Activated CD4-positive, alpha-beta T cell treated with anti-CD3 and anti-CD28 coated beads, Interleukin-2, amount 50 U/mL, for 1 hour (primary cell): ENCODE measurements at places on chromosomes 11 and 22.

GRCh38 chr11:131234221-131234620 is 136.2 kb upstream of the NTM start:
- DNase-seq, result no peak

DNA sequence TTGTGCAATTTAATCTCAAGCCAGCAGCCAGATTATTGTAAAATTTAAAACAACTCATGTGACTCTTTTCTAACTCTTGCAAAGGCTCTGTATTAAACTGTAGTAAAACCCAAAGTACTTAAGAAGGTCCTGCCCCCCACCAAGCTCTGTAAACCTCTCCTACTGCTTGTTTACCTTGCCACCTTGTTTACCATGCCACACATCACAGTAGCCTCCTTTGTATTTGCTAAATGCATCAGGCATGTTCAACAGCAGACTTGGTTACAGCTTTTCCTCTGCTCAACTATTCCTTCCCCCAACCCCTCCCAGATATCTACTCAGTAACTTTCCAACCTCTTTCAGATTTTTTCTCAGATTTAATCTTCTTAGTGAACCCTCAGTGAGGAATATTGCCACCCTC is 861.6 kb downstream of the METTL15 start:
- no peak for DNase-seq

DNA sequence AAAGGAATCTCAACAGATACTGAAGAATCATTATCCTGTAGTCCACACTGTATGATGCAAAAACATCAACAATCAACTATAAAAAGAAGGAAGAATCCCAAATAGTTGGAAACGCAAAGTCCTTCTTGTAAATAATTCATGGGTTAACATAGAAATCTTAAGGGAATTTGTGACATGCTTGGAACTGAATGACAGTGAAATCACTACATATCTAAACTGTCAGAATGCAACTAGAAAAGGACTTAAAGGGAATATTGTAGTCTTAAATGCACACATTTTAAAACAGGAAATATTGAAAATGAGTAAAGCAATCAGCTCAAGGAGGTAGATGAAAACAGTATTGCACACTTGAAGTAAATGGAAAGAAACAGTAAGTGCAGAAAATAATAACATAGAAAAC is 147.6 kb upstream of the MPPED2 start:
- no peak for DNase-seq

DNA sequence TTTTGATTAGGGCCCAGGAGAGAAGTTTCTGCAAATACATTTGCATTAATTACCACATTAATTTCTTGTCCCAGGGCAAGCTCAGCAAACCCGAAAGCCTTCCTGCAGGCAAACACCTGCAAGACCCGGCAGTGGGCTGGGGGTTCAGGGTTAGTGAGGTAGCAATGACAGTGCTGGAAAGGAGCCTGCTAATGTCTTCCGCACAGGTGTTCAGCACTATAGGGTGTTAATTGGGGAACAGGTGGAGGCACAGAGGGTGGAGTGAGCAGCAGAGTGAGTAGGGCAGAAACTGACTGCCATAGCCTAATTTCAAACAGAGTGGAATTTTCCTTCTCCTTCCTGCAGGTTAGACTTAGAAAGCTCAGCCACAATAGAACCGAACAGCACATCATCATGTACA is 50.9 kb upstream of the UBASH3B start:
- DNase-seq, result no peak

DNA sequence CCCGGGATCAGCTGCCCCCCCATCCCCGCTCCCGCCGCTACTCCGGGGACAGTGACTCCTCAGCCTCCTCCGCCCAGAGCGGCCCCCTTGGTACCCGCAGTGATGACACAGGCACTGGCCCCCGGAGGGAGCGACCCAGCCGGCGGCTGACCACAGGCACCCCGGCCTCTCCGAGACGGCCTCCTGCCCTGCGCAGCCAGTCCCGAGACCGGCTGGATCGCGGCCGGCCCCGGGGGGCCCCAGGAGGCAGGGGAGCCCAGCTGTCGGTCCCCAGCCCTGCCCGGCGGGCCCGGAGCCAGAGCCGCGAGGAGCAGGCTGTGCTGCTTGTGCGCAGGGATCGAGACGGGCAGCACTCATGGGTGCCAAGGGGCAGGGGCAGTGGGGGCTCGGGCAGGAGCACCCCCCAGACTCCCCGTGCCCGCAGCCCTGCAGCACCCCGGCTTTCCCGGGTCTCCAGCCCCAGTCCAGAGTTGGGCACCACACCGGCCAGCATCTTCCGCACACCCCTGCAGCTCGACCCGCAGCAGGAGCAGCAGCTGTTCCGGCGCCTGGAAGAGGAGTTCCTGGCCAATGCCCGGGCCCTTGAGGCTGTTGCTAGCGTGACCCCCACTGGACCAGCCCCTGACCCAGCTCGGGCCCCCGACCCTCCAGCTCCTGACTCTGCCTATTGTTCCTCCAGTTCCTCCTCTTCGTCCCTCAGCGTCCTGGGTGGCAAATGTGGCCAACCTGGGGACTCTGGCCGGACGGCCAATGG is 3.9 kb downstream of the RASL10A start:
- no peak for DNase-seq

DNA sequence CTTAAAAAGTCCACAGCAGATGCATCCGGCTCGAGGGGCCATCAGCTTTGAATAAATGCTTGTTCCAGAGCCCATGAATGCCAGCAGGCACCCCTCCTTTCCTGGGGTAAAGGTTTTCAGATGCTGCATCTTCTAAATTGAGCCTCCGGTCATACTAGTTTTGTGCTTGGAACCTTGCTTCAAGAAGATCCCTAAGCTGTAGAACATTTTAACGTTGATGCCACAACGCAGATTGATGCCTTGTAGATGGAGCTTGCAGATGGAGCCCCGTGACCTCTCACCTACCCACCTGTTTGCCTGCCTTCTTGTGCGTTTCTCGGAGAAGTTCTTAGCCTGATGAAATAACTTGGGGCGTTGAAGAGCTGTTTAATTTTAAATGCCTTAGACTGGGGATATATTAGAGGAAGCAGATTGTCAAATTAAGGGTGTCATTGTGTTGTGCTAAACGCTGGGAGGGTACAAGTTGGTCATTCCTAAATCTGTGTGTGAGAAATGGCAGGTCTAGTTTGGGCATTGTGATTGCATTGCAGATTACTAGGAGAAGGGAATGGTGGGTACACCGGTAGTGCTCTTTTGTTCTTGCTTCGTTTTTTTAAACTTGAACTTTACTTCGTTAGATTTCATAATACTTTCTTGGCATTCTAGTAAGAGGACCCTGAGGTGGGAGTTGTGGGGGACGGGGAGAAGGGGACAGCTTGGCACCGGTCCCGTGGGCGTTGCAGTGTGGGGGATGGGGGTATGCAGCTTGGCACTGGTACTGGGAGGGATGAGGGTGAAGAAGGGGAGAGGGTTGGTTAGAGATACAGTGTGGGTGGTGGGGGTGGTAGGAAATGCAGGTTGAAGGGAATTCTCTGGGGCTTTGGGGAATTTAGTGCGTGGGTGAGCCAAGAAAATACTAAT is 1.9 kb downstream of the NEAT1 start:
- DNase-seq, result peak; percentile 66

- DNase-seq, result no peak
Measured at GRCh38 chr22:46573781-46574437, 36.5 kb upstream of the CELSR1 start.

- no peak for DNase-seq
Measured at GRCh38 chr22:30214703-30215407, 31.7 kb downstream of the LIF start.

DNA sequence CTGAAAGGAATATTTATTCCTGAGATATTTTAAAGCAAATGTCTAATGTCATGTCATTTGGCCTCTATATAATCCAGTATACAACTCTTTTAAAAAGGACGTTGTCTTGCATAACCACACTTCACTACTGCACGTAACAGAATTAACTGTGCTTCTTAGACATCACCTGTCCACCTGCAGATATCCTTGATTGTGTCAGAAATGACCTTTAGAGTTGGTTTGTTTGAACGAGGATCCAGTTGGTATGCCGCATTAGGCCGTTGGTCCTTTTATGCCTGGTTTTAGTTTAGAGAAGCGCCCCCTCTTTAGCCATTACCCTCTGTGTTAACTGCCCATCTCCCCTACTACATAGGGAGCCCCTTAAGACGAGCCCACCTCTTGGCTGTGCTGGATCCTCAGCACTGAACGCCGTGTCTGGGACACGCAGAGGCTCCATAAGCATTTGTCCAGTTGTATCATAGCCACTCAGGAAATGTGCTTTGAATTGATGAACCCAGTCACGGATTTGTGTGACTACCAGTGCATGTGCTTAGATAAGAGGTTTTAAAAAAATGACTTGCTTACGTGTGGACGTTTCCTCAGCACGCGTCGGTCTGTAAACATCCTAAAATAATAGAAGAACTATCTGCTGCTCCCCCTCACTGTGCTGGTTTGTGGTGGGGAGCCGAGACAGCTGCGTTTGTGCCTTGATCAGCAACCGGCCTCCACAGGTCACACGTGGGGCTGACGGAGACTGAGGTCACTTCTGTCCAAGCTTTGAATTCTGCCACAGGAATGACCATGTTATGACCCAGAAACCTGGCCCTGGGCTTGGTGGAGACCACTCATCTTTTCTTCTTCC is 4.0 kb downstream of the MICAL2 start:
- no peak for DNase-seq

DNA sequence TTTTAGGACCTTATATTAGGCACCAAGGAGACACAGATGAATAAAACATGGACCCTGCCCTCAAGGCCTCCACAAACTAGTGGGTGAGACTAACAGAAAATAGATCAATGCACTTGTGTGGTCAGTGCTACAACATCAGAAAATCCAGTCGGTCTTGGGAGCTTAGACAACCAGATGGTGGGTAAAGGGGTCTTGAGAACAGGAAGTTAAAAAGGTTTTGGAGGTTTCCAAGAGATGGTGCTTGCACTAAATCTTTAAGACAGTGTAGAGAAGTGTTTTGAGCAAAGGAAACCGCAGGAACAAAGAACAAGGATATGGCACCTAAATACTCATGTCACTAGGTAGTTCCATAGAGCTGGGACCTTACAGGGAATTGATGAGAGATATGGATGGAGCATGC is 56.2 kb downstream of the GALNT18 start:
- DNase-seq, result no peak

DNA sequence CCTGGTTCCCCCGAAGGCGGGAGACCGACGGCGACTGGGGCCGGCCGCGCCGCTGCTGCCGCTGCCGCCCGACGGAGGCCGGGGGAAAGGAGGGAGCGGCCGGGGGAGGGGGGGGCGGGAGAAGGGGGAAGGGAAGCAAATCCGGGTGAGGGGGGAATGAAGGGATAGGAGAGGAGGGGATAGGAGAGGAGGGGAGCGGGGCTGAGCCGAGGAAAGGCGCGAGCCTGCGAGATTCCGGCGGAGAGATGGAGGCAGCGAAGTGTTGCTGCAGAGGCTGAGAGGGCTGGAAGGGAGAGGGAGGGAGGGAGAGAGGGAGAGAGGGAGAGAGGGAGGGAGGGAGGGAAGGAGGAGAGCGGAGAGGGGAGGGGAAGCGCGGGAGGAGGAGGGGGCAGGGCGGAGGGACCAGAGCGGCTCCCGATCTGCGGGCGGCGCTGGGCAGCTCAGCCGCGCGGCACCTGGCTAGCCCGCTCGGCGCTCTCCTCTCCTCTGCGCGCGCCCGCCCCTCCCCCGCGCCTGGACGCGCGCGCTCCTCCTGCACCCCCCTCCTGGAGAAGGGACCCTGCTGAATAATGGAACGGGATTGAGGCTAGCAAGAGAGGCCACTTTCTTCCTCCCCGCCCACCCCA is 52.3 kb downstream of the SLC22A12 start:
- DNase-seq, result no peak

GRCh38 chr11:130721736-130722135 is 194.5 kb downstream of the SNX19 start:
- DNase-seq, result no peak

DNA sequence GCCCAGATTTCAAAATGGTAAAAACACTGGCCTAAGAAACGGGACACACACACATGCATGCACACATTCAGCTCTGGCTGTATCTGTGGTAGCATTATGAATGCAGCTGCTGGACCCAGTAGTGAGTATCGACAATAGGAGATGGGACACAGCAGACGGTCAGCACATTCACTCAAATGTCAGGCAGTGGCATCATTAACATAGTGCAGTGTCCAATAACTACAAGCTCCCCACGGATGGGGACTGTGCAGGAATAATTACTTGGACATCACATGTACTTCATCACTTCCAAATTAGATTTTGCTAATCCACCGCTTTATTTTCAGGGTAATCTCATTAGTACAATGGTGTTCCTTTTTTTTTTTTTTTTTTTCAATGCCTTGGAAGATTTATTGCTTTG is 109.5 kb downstream of the FANCF start:
- no peak for DNase-seq

DNA sequence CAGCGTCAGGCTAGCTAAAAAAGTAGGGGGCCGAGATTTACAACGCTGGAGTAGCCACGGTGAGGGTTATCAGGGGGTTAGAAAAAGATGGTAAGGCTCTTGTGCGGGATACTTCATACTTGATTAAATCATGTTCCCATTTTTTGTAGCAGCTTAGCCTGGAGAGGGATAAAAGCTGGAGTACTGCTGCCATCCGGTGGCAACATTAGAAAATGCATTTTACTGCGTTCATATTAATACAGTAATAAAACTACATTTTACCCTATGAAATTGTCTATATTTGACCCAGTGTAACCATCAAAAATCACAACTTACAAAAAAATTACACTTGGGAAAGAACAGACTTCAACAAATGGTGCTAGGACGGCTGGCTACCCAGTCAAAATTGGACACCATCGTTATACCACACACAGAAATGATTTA is 17.3 kb downstream of the RPUSD4 start:
- DNase-seq, result peak; percentile 20

- peak; percentile 75 for DNase-seq
Measured at GRCh38 chr11:75384438-75385080, 14.8 kb upstream of the RPS3 start.

DNA sequence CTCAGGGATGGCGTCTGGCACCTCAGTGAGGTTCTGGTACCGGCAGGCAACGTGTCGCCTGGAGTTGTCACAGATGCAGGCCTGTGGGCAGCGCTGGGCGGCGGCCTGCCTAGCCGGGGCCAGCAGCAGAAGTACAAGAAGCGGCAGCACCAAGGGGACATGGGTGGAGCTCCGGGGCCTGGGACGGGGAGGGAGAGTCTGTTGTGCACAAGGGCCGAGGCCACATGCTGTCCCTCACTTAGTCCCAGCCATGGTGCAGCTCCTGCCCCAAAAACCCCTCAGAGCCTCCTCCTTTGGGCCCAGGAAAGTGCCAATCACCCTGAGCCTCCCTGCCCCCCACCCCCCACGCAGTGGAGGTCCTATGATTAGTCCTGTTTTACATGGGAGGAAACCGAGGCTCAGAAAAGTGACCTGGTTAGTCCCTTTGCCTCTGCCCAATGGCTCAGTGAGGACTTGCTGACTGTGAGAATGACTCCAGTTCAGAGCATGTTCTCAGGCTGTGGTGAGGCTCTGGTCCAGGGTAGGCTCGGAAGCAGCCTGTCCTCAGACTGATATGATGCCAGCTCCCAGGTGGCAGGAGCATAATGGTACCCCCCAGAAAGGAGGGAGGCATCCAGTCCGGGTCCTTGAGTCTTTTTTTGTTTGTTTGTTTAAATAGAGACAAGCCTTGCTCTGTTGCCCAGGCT is 1.1 kb downstream of the CHADL start:
- no peak for DNase-seq

GRCh38 chr11:70471254-70471653 is 72.9 kb downstream of the CTTN start:
- DNase-seq, result no peak

- DNase-seq, result no peak
Measured at GRCh38 chr11:71279916-71280645, 27.7 kb upstream of the SHANK2 start.
